ENCODE measurements at places on chromosomes 2 and 18.

DNA sequence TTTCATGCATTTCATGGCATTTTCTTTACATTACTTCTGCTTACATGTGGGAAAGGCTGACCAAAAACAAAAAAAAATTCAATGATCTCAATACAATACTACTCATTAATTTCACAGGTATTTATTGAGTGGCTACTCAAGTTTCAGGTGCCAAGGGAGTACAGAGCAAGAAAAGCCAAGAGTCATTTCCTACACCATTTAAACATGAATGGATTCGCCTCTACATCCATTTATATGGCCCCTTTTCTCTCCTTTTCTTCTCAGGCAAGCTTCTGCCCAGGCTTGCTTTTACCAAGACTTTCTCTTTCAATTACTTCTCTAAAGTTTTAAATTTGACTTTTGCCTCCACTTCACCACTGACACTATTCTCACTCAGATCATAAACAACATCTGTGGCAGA lies 1603.1 kb upstream of the CELF4 start:
- DNase-seq, result no peak

- DNase-seq, result no peak
Measured at GRCh38 chr2:115190459-115190858, 748.0 kb downstream of the DPP10 start.

DNA sequence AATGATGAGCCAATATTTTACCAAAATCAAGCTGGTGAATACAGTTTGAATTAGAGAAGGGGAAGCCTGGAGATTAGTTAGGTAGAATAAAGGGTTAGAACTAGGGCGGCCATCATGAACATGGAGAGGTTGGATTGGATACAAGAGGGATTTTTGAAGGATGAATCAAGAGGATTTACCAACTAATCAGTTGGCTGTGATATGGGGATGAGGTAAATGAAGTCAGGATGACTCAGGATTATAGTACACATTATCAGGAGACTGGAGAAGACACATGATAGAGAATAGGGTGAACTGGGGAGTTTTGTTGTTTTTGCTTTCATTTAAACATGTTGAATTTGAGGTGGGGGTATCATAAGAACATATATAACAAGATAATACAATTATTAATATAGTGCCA lies 73.8 kb upstream of the PROKR1 start:
- peak; percentile 78 for DNase-seq

DNA sequence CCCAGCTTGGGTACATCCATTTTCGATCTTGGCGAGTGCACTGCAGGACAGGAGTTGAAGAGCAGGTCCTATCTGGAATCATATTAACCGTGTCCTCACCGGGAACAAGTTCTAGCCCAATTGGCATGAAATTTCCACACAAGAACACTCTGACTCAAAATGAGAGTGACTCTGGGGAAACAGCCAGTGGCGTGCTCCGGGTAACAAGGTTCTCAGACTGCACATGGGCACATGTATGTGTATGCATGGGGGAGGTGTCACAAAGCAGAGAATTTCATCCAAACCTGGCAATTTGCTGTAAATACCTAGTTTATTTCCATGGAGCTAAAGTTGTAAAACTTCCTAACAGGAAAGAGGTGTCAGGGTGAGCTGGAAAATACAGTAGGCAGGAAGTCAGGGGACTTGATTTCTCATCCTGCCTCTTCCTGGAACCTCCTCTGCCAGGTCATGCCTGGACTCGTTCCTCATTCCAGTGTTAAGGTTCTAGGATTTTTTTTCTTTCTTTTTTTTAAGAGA lies 1.7 kb downstream of the TUBB6 start:
- DNase-seq, result peak; percentile 42

GRCh38 chr2:168186452-168186851 lies 60.9 kb downstream of the STK39 start:
- DNase-seq, result no peak

Data from fibroblast of mammary gland (primary cell).